Natural killer cell treated with Interleukin-12 subunit alpha and Interleukin-12 subunit beta and Interleukin-15 and Interleukin-18, amount 100 ng/mL, for 72 hours (primary cell): ENCODE measurements at places on chromosomes 16 and 17. TPM values are rescaled to one million over a fixed set of nuclear protein-coding genes. Genes with fewer than 3 reads are reported as not detected.

- DNase-seq, result no peak
Observed at GRCh38 chr16:19186408-19186807, 18.4 kb downstream of the SYT17 start.

DNA sequence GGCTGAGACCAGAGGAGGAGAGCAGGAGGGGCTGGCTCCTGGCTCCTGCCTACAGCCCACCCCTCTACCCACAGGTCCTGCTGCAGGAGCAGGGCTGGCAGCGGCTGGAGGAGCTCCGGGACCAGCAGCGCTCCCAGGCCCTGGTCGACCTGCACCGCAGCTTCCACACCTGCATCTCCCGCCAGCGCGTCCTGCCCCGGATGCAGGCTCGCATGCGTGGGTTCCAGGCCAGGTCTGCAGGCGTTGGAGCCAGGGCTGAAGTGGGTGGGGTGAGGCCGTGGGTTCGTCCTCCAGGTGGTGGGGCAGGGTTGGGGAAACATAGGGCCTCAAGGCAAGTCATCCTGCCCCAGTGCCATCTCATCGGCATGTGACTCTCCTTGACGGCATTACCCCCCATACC lies 18.2 kb downstream of the MYO15B start:
- no peak for DNase-seq

DNA sequence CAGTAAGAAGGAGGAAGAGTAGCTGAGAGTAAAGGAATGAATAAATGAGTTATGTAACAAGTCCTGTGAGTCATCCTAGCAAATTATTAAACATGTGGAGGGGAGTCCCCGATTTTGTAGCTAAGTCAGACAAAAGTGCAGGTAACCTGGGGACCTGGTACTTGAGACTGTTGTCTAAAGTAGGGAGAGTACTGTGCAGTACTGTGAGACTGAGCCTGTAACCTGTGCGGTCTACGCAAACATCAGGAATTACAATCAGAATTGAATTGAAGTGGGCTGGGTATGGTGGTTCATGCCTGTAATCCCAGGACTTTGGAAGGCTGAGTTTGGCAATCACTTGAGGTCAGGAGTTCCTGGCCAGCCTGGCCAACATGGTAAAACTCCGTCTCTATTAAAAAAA lies 35.7 kb downstream of the IKZF3 start:
- DNase-seq, result no peak

- DNase-seq, result no peak
Observed at GRCh38 chr17:65389949-65390348, 171.5 kb downstream of the AXIN2 start.

GRCh38 chr17:31425282-31426040 lies 34.0 kb downstream of the RAB11FIP4 start:
- DNase-seq, result no peak

DNA sequence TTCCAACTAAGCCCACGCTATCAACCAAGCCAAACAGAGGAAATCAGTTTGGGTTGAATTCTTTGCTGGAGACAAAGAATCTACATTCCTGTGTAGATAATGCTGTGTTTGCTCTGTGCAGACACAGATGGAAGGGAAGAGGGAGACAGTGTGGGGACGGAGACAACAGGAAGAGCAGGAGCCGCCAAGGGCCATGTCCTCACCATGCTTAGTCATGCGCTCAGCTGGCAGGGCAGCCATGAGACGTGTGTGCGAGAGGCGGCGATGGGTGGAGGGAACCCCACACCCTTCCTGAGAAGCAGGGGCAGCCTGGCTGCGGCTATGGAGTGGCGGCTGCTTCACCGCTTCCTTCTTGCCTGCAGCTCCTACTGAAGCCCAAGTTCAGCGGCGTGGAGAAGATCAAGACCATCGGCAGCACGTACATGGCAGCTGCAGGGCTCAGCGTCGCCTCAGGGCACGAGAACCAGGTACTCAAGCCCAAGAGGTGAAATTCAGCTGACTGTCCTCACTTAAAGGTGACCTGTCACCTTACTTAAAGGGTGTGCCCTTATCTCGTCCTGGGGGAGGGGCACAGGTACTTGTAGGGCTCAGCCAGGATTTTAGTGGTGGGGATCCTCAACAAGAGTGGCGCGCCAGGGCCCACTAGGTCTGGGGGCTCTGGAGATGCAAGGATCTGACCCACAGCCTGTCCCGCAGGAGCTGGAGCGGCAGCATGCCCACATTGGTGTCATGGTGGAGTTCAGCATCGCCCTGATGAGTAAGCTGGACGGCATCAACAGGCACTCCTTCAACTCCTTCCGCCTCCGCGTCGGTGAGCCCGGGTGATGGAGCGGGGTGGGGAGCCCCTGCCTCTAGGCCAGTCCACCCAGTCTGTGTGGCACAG lies 47.5 kb downstream of the ADCY7 start:
- peak; percentile 82 for DNase-seq

DNA sequence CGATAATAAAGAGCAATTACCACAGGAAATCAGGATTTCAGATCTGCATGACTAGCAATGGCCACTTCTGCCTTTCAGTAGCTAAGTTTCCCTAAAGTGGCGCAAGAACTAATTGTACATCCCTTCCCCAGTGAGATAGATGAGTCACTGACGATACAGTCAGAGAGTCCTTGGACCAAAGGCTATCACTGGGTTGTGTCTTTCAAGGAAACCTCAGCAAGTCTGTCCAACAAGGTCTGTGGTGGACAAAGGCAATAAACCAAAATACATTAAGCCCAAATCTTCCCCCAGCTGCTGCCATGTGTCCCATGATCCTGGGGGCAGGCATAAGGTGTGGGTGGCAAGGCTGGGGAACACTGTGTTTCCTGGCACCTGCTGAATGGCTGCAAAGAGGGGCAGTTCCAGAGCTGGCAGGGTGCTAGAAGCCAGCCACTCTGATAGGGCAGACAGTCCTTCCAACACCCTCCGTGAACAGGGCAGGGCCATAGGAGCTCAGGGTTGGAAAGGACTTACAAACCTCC lies 20.5 kb upstream of the MTMR4 start:
- no peak for DNase-seq

The ZP2 gene
- not detected for total RNA-seq

The HEATR9 gene
- total RNA-seq, result 0.81 TPM

The CARD14 gene
- not detected for total RNA-seq

The SRCAP gene
- total RNA-seq, result 90.8 TPM

The ENPP7 gene
- total RNA-seq, result not detected

The PCGF2 gene
- total RNA-seq, result not detected
